Bronchial epithelial cell (primary cell): ENCODE measurements at places on chromosomes 11 and 22.

DNA sequence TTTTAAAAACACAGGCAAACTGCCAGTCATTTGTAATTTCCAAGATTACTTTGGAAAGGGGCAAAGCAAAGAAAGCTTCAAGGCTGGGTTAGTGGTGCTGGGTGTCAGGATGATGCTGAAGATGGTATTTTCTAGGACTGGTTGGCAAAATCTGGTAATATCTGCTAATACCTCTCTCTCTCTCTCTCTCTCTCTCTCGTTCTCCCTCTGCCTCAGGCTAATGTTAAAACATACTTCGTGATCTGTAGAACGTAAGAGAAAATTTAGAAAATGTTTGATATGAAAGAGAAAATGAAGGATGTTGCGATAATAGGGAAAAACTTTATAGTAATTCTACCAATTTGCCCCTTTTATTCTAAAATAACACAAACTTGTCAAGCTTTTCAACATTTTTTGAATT, 9.4 kb upstream of the LGR4 start:
- DNase-seq = no peak

GRCh38 chr11:90309693-90310092, 86.8 kb upstream of the CHORDC1 start:
- DNase-seq = no peak

DNA sequence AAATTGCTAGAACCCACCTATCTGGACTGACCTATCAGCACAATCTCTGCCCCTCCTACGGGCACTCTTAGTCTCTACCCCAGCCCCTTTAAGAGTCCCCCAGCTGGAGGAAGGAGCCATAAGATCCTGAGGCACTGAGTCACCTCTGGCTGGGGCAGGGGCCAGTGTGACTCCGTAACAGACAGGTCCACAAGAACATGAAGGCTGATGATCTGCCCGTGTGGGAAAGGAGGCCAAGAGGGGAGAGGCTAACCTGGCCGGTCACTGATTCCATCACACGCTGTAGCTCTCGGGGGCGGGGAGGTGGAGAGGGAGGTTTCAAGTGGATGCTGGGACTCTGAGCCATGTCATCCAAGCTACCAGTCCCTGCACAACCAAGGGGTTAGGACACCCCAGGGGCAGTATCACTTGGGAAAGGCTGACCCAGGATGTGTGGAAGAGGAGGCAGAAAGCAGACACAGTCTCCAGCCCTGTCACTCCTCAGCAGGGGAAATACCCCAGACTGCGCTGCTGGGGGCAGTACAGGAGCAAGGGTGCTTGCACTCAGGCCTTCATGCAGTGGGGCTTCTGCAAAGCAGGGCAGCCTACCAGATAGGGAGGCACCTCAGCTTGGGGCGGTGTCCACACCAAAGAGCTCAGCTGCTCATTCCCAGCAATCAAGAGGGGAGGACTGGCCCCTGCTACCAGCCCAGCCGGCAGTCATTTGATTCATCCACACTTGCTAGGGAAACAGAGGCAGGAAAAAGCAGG, 22.3 kb downstream of the ARHGAP1 start:
- DNase-seq = no peak

DNA sequence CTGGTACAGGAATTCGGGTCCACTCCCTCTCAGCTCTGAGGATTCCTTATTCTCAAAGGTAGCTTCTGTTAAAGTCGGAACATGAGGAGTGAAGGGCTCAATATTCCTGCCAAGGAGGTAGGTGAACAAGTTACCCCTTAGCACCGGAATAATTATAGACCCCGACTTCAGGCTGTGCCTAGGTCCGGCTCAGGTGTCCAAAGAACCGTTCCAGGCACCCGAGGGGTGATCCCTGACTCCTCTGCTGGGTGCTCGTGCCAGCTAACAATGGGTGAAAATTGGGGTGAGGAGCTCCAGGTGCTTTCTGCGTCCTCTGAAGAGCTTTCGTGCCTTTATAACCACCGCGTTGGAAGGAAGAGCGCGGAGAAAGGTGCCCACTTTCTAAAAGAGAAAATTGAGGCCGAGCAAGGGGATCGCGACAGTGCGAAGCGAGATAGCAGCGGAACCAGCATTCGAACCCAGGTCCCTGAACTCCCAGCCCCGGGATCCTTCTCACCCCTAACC, 393 bp downstream of the CYB561A3 start:
- no peak for DNase-seq

DNA sequence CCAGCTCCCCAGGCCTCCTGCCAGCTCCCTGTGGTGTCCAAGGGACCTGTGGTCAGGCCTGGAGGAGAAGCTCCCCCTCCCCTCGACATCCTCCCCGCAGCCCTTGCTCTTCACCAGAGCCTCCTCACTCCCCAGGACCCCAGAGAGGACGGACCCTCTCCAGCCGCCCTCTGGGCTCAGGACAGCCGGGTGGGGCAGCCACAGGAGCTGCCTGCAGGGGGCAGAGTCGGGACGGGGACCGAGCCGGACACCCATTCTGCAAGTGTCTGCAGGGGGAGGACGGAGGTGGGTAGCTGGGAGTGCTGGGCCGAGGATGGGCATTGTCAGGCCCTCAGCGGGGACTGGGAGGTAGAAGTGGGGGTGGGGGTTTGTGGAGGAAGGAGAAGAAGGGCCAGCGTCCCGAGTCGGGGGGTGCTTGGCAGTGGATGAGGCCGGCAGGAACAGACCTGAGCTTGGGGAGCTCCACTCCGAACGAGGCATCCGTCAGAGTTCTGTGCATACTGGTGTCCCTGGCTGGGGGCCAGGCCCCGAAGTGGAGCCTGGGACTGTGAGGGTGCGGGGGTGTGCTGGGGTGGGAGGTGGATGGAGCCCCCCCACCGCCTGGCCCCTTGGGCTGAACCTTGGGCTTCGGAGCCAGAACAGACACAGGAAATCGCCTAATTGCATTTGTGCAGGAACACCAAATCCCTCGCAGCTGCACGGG, 15.2 kb downstream of the PRR33 start:
- no peak for DNase-seq

- DNase-seq = no peak
Observed at GRCh38 chr22:50260801-50261614, 475 bp downstream of the MAPK12 start.
